ENCODE measurements at places on chromosomes 6 and 20. TPM values are rescaled to one million over a fixed set of nuclear protein-coding genes. Genes with fewer than 3 reads are reported as not detected.

The GNRH2 gene
- 1.3 TPM for total RNA-seq

The C6orf163 gene
- total RNA-seq: 4.0 TPM

The LAMA2 gene
- total RNA-seq: 0.93 TPM

The MLN gene
- not detected for total RNA-seq

The BANF2 gene
- total RNA-seq: not detected

The ZKSCAN8 gene
- 19.6 TPM for total RNA-seq

The IFT52 gene
- 14.9 TPM for total RNA-seq

The MDN1 gene
- 50.2 TPM for total RNA-seq

The WFDC5 gene
- not detected for total RNA-seq

The SNAI1 gene
- 0.51 TPM for total RNA-seq

The KHDC3L gene
- not detected for total RNA-seq

The PHACTR2 gene
- total RNA-seq: 44.8 TPM

The UNC5CL gene
- total RNA-seq: 2.1 TPM

The IGF2R gene
- 93.0 TPM for total RNA-seq

The EEF1A2 gene
- total RNA-seq: 1.6 TPM

The SGK2 gene
- not detected for total RNA-seq

The SNPH gene
- 6.1 TPM for total RNA-seq

The HSPA1A gene
- total RNA-seq: 159 TPM

The TCP11 gene
- total RNA-seq: not detected

The TPD52L1 gene
- total RNA-seq: not detected

The DDX39B gene
- total RNA-seq: 422 TPM

The FAM217A gene
- not detected for total RNA-seq

The LAMA5 gene
- total RNA-seq: 0.76 TPM

The LAMP5 gene
- not detected for total RNA-seq

The GPR31 gene
- not detected for total RNA-seq

The HTR1E gene
- not detected for total RNA-seq

The BEND6 gene
- not detected for total RNA-seq

The COL11A2 gene
- total RNA-seq: 0.42 TPM

The DACT2 gene
- 0.78 TPM for total RNA-seq

The NOX3 gene
- total RNA-seq: not detected

The DNMT3B gene
- 1.5 TPM for total RNA-seq

The CST2 gene
- total RNA-seq: not detected

The ECT2L gene
- total RNA-seq: not detected

The TMEM74B gene
- total RNA-seq: not detected

The OLIG3 gene
- 0.17 TPM for total RNA-seq

The C6orf52 gene
- total RNA-seq: 2.0 TPM

The TRIM10 gene
- total RNA-seq: 0.37 TPM

The HCRTR2 gene
- not detected for total RNA-seq

The PNPLA1 gene
- not detected for total RNA-seq

The GPR63 gene
- total RNA-seq: 2.9 TPM

The LTV1 gene
- total RNA-seq: 33.1 TPM

The FOXQ1 gene
- total RNA-seq: not detected

The DEFB110 gene
- not detected for total RNA-seq

The DNAH8 gene
- 0.12 TPM for total RNA-seq

The IL17A gene
- total RNA-seq: not detected

The PEX3 gene
- total RNA-seq: 17.2 TPM

Measured in T-helper 1 cell treated with Interleukin-12 subunit alpha and Interleukin-12 subunit beta and Interleukin-4 antibody, amounts not matched to agents 30 ng/mL and 1 ng/mL, for 36 hours (primary cell).